ENCODE measurements at places on chromosomes 5 and 9.

DNA sequence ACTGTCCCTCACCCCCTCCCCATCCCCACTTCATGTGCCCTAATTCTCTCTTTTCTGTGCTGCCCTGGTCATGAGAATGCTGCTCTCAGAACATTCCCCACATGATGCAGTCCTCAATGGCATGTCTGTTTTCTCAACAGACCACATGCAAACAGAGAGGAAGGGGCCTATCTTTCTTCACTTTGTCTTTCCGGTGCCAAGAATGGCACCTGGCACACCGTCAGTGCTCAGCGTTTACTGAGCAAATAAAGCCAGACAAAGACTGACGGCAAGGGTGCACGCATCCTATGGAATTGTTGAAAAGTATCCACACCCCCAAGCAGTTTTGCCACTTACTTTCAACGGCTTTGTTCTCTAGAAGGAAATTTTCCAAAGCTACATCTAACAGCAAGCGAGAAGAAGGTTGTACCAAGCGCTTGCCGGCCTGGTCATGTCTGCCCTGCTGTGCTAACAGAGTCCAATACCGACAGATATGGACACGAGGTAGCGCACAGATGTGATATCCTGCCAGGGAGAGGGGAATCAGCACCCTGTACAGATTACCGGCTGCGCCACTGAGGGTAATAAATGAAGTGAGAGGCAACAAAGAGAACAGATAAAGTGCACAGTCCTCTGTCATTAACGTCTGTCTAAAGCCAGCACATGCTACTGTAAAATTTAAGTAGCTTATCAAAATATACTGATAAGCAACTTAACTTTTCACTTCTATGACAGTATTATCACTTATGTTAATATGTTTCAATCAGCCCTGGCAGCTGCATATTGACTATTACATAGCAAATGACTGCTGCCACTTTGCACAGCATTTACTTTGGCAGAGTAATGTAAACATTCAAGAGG is 251.7 kb downstream of the DENND1A start:
- DNase-seq, result no peak

- DNase-seq, result no peak
Observed at GRCh38 chr9:98888801-98889421, 54.8 kb upstream of the COL15A1 start.

DNA sequence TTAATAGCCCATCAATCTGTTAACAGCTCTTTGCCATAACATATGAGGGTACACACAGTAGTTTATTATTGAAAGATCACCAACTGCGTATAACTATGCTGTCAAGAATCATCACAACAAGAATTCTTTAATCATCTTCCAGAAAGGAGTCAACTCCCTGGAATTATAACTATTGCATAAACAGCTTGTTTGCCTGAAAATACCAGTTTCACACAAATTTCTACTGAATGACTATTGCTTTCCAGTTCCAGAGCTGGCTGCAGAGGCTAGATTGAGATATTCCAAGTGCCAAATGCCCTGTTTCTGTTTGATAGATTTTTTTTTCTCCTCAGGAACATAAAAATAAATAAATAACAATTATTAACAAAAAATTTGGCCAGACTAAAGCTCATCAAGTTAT is 444.7 kb downstream of the TLE1 start:
- DNase-seq, result no peak

GRCh38 chr5:180990882-180991242 is 2.2 kb downstream of the BTNL3 start:
- DNase-seq, result no peak

DNA sequence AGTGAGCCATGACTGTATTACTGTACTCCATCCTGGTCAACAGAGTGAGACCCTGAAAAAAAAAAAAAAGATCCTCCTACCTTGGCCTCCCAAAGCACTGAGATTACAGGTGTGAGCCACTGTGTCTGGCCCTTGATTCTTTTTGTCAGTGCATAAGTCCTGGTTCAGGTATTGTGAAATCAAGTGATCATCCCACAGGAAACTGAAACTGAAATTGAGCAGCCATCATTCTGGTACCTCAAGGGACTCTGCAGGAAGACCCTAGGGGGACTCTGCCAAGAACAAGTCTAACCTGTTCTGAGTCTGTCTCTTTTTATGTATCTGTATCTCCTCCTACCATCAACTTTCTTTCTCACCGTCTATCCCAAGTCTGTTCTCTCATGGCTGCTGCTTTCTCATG is 1.9 kb upstream of the DCAF10 start:
- DNase-seq, result no peak

- no peak for DNase-seq
Observed at GRCh38 chr5:109718632-109719031, 28.9 kb downstream of the MAN2A1 start.

GRCh38 chr5:40754381-40755092 is 1.2 kb downstream of the TTC33 start:
- peak; percentile 42 for DNase-seq

GRCh38 chr5:154408811-154409210 is 37.0 kb upstream of the SAP30L start:
- DNase-seq, result no peak

Data from CD4-positive, alpha-beta T cell treated with Interleukin-12 subunit alpha and Interleukin-12 subunit beta, for 1 hour (primary cell).